ENCODE measurements at places on chromosomes 13 and 19.

- no peaks in the 10 kb centered on the region for H3K27me3 ChIP-seq
- H3K4me1 ChIP-seq, result no peaks in the 10 kb centered on the region
- no peak within 1 kb of the TSS for H3K27ac ChIP-seq
- H3K4me3 ChIP-seq, result peak within 1 kb of the TSS; percentile 27
- no peak for DNase-seq
Measured at GRCh38 chr13:37869756-37870488, at the start of gene TRPC4. TSS of gene TRPC4 (minus strand) at chr13:37869772. CDS start at chr13:37783333, 86,439 bp downstream.

DNA sequence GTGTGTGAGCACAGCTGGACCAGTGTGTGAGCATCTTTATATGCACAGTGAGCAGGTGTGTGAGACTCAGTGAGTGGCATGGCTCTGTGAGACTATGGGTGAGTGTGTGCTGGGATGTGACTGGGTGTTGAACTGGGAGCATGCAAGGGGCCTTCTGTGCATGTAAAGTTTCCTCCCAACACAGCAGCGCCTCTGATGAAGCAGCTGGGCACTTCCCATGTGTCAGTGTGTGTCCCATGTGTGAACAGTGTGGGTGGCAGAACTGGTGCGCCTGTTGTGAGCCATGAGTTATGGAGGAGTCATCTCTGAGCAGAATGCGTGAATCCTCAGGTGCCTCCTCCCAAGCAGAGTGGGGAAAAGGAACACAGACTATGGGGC is 24.1 kb downstream of the LGALS16 start:
- peaks cover 11% of the 10 kb centered on the region for H3K4me1 ChIP-seq
- no peak overlapping the region for H3K27ac ChIP-seq
- DNase-seq, result no peak
- no peak overlapping the region for H3K4me3 ChIP-seq

- no peak for DNase-seq
- no peak overlapping the region for H3K4me3 ChIP-seq
- no peaks in the 10 kb centered on the region for H3K36me3 ChIP-seq
- no peaks in the 10 kb centered on the region for H3K4me1 ChIP-seq
- H3K27ac ChIP-seq, result no peak overlapping the region
- no peaks in the 10 kb centered on the region for H3K27me3 ChIP-seq
Measured at GRCh38 chr13:112449545-112449930, 73.4 kb downstream of the SPACA7 start.

GRCh38 chr13:100958831-100959230 is 284.2 kb upstream of the TMTC4 start:
- no peaks in the 10 kb centered on the region for H3K36me3 ChIP-seq
- no peak overlapping the region for H3K27ac ChIP-seq
- DNase-seq, result no peak
- no peak overlapping the region for H3K4me3 ChIP-seq

- H3K36me3 ChIP-seq, result no peaks in the 10 kb centered on the region
- H3K4me1 ChIP-seq, result no peaks in the 10 kb centered on the region
- peak overlapping the region; percentile 59 for H3K4me3 ChIP-seq
- H3K27ac ChIP-seq, result no peak overlapping the region
- no peak for DNase-seq
Measured at GRCh38 chr19:18785179-18786124, 5.7 kb downstream of the COMP start.

- peaks cover 7% of the 10 kb centered on the region for H3K4me1 ChIP-seq
- no peaks in the 10 kb centered on the region for H3K27me3 ChIP-seq
- H3K36me3 ChIP-seq, result no peaks in the 10 kb centered on the region
- H3K27ac ChIP-seq, result no peak overlapping the region
- DNase-seq, result no peak
Measured at GRCh38 chr19:55609326-55609725, 3.9 kb downstream of the ZNF865 start.

- no peaks in the 10 kb centered on the region for H3K36me3 ChIP-seq
- peak; percentile 13 for DNase-seq
- no peaks in the 10 kb centered on the region for H3K27me3 ChIP-seq
- no peak overlapping the region for H3K4me3 ChIP-seq
- no peaks in the 10 kb centered on the region for H3K4me1 ChIP-seq
Measured at GRCh38 chr13:103140001-103140671, 73.9 kb upstream of the SLC10A2 start.

DNA sequence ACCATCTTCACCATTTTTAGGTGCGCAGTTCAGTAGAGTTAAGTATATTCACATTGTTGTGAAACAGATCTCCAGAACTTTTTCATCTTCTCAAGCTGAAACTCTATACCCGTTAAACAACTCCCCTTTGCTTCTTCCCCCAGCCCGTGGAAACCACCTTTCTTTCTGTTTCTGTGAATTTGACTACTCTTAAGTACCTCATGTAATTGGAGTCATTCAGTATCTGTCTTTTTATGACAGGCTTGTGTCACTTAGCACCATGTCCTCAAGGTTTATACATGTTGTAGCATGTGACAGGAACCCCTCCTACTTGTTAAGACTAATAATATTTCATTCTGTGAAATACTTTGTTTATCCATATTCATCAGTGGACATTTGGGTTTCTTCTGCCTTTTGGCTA is 52.8 kb downstream of the TNFRSF19 start:
- DNase-seq, result no peak
- no peaks in the 10 kb centered on the region for H3K4me1 ChIP-seq
- H3K4me3 ChIP-seq, result no peak overlapping the region
- no peak overlapping the region for H3K27ac ChIP-seq
- H3K36me3 ChIP-seq, result no peaks in the 10 kb centered on the region
- H3K27me3 ChIP-seq, result no peaks in the 10 kb centered on the region

DNA sequence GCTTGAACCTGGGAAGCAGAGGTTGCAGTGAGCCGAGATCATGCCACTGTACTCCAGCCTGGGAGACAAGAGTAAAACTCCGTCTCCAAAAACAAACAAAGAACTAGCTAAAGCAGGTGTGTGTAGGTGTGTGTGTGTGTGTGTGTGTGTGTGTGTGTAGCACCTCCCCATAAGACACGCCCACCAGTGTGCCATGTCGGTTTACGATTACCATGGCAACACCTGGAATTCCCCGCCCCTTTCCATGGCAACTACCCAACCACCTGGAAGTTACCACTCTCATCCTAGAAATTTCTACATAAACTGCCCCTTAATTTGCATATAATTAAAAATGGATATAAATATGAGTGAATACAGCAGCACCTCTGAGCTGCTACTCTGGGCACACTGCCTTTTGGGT is 80.9 kb upstream of the ADGRE5 start:
- H3K36me3 ChIP-seq, result no peaks in the 10 kb centered on the region
- H3K27me3 ChIP-seq, result no peaks in the 10 kb centered on the region
- H3K4me3 ChIP-seq, result no peak overlapping the region
- no peak for DNase-seq

DNA sequence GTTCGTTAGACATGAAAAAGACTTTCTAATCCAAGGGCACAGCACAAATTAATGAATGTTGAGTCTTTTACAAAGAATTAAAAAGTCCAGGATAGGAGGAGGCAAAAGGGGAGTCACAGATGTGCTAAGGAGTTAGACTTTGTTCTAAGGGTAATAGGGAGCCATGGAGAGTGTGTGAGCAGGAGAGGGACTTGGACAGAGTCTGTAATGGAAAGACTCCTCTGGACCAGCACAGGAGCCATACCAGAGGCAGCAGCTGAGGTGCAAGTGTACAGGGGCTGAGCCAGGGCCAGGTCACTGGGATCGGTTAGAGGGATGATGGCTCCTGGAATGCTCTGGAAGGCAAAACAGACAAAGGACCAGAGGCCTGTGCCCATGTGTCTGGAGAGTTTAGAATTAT is 10.5 kb downstream of the GTPBP3 start:
- no peak overlapping the region for H3K4me3 ChIP-seq
- no peaks in the 10 kb centered on the region for H3K4me1 ChIP-seq
- H3K27me3 ChIP-seq, result no peaks in the 10 kb centered on the region
- H3K36me3 ChIP-seq, result no peaks in the 10 kb centered on the region

- H3K4me1 ChIP-seq, result peaks cover 15% of the 10 kb centered on the region
- H3K27ac ChIP-seq, result peak overlapping the region; percentile 97
- DNase-seq, result no peak
- no peaks in the 10 kb centered on the region for H3K27me3 ChIP-seq
- peak overlapping the region; percentile 78 for H3K4me3 ChIP-seq
Measured at GRCh38 chr19:571566-571974, 826 bp upstream of the BSG start.

GRCh38 chr13:44930280-44930679 is 59.0 kb downstream of the NUFIP1 start:
- H3K27ac ChIP-seq, result no peak overlapping the region
- no peaks in the 10 kb centered on the region for H3K4me1 ChIP-seq
- no peaks in the 10 kb centered on the region for H3K36me3 ChIP-seq
- no peaks in the 10 kb centered on the region for H3K27me3 ChIP-seq
- no peak for DNase-seq

- no peak overlapping the region for H3K27ac ChIP-seq
- H3K4me1 ChIP-seq, result no peaks in the 10 kb centered on the region
- no peaks in the 10 kb centered on the region for H3K27me3 ChIP-seq
- no peak for DNase-seq
- no peaks in the 10 kb centered on the region for H3K36me3 ChIP-seq
- H3K4me3 ChIP-seq, result no peak overlapping the region
Measured at GRCh38 chr19:15136234-15136954, 29.2 kb downstream of the SYDE1 start.

- no peaks in the 10 kb centered on the region for H3K4me1 ChIP-seq
- H3K27ac ChIP-seq, result no peak overlapping the region
- DNase-seq, result no peak
- no peaks in the 10 kb centered on the region for H3K27me3 ChIP-seq
Measured at GRCh38 chr13:75869981-75870380, 233.9 kb downstream of the LMO7 start.

- H3K36me3 ChIP-seq, result no peaks in the 10 kb centered on the region
- H3K4me3 ChIP-seq, result no peak overlapping the region
- H3K27ac ChIP-seq, result no peak overlapping the region
- H3K4me1 ChIP-seq, result no peaks in the 10 kb centered on the region
- no peak for DNase-seq
- H3K27me3 ChIP-seq, result peaks cover 2% of the 10 kb centered on the region
Measured at GRCh38 chr19:50720921-50721381, 1.3 kb upstream of the SHANK1 start.

DNA sequence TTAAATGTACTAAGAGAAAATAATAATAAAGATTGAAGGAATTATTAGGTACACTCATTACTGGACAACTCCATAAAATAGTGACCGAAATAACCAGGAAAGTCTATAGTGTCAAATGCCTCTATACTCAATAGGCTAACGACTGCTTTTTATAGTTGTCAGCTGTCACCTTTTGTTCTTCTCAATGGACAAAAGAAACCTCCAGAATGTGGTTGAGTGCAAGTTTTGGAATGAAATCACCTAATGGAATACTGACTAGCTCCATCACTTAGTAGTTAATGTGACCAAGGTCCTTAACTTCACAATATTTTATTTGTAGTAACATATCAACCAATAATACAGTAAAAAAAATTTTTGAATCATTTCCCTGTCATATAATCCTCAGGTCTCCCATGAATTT is 18.1 kb downstream of the TSC22D1 start:
- no peaks in the 10 kb centered on the region for H3K36me3 ChIP-seq
- no peaks in the 10 kb centered on the region for H3K4me1 ChIP-seq
- H3K4me3 ChIP-seq, result no peak overlapping the region
- no peak overlapping the region for H3K27ac ChIP-seq
- no peak for DNase-seq

- no peaks in the 10 kb centered on the region for H3K36me3 ChIP-seq
- no peak overlapping the region for H3K27ac ChIP-seq
- H3K4me1 ChIP-seq, result peaks cover 5% of the 10 kb centered on the region
Measured at GRCh38 chr19:6519289-6519688, 11.5 kb upstream of the TNFSF9 start.

- H3K4me3 ChIP-seq, result peak overlapping the region; percentile 92
- DNase-seq, result no peak
- H3K27ac ChIP-seq, result peak overlapping the region; percentile 93
- no peaks in the 10 kb centered on the region for H3K27me3 ChIP-seq
- peaks cover 43% of the 10 kb centered on the region for H3K4me1 ChIP-seq
- no peaks in the 10 kb centered on the region for H3K36me3 ChIP-seq
Measured at GRCh38 chr13:27170221-27170515, 1.4 kb downstream of the USP12 start.

Measured in Panc1 (cell line).